Femur (tissue), 1 donor: ENCODE measurements at places on chromosomes 5 and 9.

DNA sequence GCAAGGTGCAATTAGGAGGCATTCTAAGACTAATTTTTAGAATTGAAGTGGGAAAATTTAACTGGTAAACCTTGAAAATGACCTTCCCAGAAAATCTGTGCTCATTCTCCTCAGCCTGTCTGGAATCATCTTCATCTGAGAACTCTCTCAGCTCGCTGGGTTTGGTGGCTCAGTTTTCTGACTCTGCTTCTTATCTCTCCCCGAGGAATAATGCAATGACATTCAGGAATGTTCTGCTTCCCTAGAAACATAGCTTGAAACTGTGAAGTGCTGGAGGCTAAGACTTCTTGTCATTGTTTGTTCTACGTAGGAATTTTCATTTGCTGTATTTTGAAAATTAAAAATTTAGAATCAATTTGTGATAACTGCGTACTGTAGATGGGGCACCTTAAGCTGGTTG, 86.6 kb downstream of the KCNN2 start:
- no peak for DNase-seq

DNA sequence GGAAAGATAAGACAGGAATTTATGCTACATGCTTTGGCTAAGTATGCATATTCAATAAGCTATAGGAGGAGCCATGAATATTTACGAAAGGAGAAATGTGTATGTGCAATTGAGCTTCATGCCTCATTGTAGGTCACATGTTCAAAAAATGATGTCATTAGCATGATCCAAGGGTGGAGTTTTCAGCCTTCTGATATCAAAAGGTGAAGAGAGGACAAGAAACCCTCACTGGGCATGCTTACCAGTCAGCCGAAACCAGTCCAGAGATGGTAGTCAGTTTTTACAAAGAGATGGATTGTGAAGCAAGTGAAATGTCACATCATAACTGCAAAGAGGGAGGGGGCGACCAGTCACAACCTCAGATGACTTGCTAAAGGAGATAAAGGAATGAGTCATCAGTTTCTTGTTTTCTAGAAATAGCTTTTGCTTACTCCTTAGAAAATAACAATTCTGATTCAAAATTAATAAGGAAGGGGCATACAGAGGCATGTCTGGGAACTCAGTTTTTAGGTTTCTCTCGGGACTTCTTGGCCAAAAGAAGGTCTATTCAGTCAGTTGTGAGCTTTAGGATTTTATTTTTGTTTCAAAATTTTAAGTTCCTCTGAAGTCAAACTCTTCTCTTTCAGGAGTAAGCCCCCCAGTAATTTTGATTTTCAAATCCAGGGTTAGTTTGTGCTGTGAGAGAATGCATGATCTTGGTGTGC, 1067.8 kb upstream of the EDIL3 start:
- no peak for DNase-seq

GRCh38 chr9:90274725-90275124, 367.9 kb downstream of the DIRAS2 start:
- DNase-seq = no peak

- DNase-seq = no peak
Observed at GRCh38 chr9:129567842-129568559, 52.9 kb downstream of the C9orf50 start.

DNA sequence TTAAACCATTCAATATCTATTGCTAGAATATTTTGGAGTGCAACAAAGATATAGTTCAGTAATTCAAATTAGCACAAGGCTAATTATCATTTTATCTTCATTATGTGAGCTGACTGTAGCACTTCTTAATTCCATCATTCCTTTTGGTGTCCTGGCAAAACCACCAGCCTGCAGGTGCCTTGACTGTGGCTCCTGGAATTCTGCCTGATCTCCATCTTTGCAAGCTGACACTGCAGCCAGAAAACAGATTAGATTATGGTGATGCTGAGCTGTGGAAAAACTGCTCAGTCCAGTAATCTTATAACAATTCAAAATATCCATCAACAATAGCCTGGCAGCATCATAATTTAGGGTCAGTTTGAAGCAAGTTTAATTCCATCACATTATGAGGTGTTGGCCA, 919.5 kb downstream of the DTWD2 start:
- no peak for DNase-seq

- DNase-seq = no peak
Observed at GRCh38 chr5:54049144-54049543, 261.2 kb downstream of the ARL15 start.
